ENCODE measurements at places on chromosomes 12 and 14.
A peak's percentile ranks its signal among the peaks of the same experiment; 100 is the strongest.

DNA sequence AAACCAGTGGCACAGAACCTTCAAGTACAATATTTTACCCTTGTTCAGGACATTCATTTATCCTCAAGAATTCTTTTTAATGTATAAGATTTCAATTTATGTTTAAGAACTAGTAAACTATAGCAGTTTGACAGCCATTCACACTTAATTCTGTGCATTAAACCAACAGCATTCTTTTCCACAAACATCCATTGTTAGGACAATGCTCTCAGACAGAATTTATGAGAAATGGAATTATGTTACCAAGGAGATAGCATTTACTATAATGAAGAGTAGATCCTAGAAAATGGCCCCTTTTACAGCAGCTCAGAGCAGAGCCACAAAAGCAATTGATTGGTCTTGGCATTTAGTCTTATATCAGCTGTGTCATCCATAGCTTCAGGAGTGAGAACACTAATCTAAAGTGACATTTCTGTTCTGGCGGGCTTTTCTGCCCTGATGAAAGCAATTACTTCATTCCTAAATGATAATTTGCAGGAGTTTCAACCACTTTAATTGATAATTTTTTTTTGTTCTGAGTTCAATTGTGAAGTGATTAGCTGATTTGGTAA, 268.9 kb downstream of the NPAS3 start:
- no peak for DNase-seq

- DNase-seq, result peak; percentile 63
Measured at GRCh38 chr12:91355150-91356006, 172.8 kb upstream of the DCN start.

DNA sequence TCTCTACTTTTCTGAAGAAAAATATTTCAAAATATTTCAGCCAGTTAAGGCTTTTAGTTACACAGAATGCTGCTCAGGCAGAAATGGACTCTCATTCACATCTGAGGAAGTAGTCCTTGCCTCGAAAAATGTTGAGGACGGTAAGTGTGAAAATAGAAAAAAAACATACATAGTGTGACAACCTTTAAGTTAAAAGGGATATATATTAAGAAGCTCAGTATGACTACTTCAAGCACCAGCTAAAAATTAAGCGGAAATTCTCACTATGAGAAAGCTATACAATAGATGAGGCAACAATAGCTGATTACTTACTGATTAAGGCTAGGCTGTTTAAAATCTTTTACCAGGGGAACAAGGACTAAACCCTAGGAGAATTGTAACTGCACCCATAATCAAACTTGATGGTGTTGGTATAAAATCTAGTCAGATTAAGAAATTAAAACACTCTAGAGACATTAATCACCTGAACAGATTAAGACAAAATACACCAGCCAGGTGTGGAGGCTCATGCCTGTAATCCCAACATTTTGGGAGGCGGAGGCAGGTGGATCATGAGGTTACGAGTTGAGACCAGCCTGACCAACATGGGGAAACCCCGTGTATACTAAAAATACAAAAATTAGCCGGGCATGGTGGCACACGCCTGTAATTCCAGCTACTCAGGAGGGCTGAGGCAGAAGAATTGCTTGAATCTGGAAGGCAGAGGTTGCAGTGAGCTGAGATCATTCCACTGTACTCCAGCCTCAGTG, 53.9 kb downstream of the HNRNPC start:
- DNase-seq, result no peak

DNA sequence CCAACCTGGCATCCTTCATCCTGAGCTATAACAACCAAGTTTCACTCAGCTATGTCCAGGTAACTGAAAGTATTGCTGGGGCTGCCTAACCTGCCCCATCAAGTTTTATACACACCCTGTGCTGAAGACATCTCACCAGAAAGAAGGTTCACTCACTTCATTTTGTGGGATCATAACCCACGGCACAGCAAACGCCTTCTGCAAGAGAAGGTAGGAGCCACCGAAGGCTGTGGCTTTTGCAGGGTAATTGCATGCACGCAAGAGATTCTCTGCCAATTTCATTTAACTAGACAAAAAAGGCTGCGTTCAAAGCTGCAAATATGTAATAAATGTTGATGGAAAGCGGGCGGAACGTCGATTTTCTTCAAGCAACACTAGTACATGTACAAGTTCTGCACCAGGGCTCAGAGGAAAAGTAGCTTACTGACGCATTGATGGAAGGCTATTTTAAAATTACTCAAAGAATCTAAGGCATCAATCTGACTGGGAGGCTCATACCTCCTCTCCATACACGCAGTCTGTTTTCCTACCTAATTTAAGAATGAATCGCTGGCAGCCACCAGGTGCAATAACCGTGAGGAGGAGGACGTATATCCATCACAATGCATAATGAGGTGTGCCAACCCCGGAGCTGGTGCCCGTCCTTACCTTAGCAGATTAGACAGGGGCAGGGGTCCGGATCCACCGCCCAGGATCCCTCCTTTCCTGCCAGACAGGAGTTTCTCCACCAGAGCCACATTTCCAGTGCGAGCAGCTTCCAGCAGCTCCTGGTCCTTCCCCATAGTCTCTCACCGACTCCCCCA, 1.1 kb downstream of the ANKS1B start:
- DNase-seq, result no peak

GRCh38 chr12:124866883-124867400, 3.3 kb upstream of the SCARB1 start:
- no peak for DNase-seq

All from CD8-positive, alpha-beta T cell (primary cell).